ENCODE measurements at places on chromosomes 11 and 22.

DNA sequence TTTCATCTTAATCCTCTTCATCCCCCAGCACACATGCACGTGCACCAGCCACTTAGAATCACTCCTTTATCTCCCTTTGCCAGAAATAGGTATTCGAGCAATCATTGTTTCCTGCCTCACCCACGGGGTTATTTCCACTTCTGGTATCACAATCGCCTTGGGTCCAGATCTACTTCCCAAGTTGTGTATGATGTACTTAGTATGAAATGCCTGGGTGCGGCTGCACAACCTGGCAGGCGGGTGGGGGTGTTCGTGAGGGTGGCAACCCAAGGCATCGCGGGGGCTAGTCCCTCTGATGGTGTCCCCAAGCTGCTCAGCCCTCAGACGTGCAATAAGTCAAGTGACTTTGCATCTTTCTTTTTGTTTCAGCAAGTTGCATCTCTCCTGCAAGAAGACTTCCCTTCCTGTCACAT lies 475.6 kb downstream of the MIAT start:
- DNase-seq = no peak

GRCh38 chr11:104043678-104044239 lies 7.3 kb downstream of the DDI1 start:
- DNase-seq = no peak

DNA sequence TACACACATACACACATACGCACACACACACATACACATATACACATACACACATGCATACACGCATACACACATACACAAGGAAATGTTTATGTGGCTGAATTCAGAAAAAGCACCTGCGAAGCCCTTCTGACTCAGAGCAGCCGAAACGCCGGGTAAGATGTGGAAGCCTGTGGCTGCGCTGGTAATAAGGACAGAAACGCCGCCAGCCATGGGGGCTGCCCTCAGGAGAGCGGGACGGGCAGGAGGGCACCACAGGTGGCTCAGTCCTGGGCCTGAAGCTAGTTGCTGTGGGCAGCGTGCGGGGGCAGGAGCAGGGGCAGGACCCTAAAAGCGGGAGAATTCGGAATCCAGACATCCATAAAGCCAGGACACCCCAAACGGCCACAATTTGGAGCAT lies 378.3 kb downstream of the BRD1 start:
- DNase-seq = no peak

- no peak for DNase-seq
Measured at GRCh38 chr11:130150790-130151189, 8.8 kb upstream of the ST14 start.

GRCh38 chr11:26186389-26186788 lies 145.5 kb upstream of the ANO3 start:
- no peak for DNase-seq

GRCh38 chr11:95692526-95693260 lies 96.9 kb downstream of the FAM76B start:
- DNase-seq = no peak

DNA sequence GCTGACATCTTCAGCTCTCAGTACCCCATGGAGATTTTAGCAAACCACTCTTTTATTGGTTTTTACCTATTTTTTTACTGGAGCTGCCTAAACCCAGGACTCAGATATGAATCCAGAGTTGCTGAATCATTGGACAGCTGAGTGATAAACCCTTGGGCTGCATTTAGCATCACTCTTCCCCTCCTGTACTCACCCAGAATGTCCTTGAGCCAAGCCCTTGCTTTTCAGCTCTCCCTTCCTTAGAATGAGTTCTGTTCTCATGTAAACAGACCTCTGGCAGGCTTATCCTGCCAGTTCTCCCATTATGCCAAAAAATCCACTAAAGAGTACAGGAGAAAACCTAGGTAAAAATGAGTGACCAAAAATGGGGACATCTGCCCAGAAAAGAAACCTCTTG lies 200.1 kb upstream of the POU2AF2 start:
- no peak for DNase-seq

GRCh38 chr22:39117585-39118191 lies 20.6 kb downstream of the APOBEC3H start:
- no peak for DNase-seq

DNA sequence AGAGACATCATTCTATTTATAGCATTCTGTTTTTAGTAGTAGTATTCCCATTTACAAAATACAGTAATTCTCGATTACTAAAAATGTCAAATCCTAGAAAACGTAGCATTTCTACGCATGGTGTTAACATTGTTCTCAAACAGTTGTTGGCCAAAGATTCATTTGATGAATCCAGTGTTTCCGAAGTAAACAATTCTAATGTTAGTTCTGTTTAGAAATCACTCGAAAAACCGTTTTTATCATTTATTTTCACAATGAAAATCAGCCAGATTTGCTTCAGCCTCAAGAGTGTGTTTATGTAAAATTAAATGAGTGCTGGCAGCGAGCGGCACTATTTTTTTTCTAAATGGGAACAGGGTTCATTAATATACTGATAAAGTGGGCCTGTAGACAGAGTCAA lies 7.1 kb downstream of the MS4A18 start:
- DNase-seq = no peak

DNA sequence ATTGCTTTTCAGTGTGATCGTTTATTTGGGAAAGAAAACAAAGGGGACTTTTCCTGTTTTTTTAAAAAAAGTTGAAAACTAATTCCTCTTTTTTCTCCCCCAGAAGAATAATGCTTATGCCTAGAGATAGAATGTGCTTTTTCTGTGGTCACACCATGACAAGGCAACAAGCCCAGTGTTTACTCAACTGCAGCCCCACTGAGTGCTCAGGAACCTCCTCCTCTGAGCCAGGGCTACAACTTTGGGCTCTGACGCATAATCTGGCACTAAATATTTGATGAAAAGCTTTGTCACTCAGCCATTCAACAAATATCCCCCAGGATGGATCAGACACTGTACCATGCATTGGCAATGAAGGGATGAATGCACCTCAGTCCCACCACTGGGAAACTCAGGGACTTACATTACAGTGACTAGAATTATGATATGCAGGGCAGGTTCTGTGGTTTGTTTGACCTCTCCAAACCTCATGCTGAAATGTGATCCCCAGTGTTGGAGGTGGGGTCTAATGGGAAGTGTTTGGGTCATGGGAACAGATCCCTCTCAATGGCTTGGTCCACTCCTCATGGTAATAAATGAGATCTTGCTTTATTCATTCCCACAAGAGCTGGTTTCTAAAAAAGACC lies 155.9 kb downstream of the CCDC34 start:
- DNase-seq = no peak

GRCh38 chr11:34458525-34458924 lies 19.8 kb downstream of the CAT start:
- no peak for DNase-seq

- DNase-seq = no peak
Measured at GRCh38 chr11:58919980-58920379, 19.3 kb upstream of the GLYATL1 start.

- DNase-seq = no peak
Measured at GRCh38 chr22:49357661-49358440, 469.8 kb downstream of the BRD1 start.

- no peak for DNase-seq
Measured at GRCh38 chr11:84212468-84213390, 926.6 kb upstream of the CCDC90B start.

DNA sequence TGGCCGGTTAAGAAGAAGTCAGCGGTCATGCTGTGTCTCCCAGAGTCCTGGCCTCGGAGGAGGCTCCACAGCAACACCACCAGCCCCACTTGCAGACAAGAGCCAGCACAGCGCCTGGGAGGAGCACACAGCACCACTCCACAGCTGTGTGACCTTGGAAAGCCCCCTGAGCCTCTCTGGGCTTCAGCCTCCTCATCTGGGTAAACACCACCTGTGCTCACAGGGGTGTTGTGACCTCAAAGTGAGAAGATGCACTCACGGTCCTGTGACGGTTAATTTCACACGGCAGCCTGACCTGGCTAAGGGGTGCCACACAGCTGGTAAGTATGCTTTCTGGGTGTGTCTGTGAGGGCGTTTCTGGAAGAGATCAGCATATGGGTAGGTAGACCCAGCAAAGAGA lies 54.7 kb downstream of the PHF21B start:
- no peak for DNase-seq

DNA sequence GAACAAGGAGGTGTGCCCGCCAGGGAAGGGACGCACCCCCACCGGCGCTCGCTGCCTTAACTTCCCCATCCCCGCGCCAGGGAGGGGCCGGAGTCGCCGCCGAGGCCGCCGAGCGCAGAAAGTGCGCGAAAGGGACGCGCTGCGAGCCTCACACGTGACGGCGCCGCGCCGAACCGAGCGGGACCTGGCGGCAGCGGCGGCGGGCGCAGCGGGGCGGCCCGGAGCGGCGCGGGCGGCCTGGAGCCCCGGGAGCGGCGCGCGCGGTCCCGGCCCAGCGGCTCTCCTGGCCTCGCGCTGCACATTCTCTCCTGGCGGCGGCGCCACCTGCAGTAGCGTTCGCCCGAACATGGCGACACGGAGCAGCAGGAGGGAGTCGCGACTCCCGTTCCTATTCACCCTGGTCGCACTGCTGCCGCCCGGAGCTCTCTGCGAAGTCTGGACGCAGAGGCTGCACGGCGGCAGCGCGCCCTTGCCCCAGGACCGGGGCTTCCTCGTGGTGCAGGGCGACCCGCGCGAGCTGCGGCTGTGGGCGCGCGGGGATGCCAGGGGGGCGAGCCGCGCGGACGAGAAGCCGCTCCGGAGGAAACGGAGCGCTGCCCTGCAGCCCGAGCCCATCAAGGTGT lies at the start of gene SORL1:
TSS of gene SORL1 (plus strand) at position 329 of the 623 bp plus-strand sequence. CDS start at position 347, 18 bp downstream.
- peak; percentile 30 for DNase-seq

DNA sequence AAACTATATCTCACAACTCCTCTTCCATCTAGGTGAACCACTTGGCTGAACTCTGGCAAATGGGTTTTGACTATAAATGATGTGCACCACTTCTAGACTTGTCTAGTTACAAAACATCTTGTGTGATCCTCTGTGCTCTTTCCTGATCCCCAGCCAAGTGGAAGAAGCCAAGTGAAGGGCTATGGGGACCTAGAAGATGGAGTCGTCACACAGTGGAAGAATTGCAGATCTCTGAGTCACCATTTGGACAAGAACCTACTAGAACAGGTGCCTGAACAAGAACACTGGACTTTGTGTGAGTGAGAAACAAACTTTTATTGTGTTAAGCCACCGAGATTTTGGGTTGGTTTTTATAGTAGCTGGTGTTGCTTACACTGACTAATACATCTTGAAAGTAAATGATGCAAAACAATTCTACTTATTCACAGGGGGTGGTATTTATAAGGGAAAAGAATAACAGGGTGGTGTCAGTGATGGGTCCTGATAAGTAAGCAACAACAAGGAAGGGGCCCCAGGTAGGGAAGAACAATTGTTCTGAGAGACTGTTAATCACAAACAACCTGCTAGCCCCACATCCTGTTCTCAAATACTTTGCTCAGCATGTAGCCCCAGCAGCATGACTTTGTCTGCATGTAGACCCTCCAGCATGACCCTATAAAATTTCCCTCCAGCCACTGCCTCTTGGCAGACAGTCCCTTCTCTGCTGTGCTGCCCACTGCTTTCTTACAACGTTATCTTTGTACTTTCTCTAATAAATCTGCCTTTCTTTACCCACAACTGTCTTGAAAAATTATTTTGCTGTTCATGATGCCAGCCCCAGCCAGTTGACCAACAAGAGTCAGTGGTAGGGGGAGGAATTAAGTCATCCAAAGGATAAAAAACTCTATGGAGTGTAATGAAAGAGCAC lies 280.7 kb upstream of the PLET1 start:
- DNase-seq = no peak

GRCh38 chr11:108966206-108966605 lies 301.3 kb downstream of the DDX10 start:
- no peak for DNase-seq

GRCh38 chr11:61778920-61779650 lies 13.3 kb downstream of the TMEM258 start:
- DNase-seq = no peak

- no peak for DNase-seq
Measured at GRCh38 chr22:40120848-40121247, 56.9 kb upstream of the TNRC6B start.

All from NCI-H1417 treated with DMSO at 0.1 percent for 48 hours (cell line).